Stimulated activated CD8-positive, alpha-beta memory T cell treated with anti-CD3 and anti-CD28 coated beads, Interleukin-2, amount 100 ng/mL, for 1 hour (primary cell): ENCODE measurements at places on chromosomes 16 and 17.

- no peak for DNase-seq
Measured at GRCh38 chr16:23428351-23428750, 24.6 kb downstream of the COG7 start.

GRCh38 chr16:80210787-80211186 lies 330.0 kb upstream of the DYNLRB2 start:
- no peak for DNase-seq

- DNase-seq: no peak
Measured at GRCh38 chr17:61827649-61828395, 35.5 kb downstream of the BRIP1 start.

DNA sequence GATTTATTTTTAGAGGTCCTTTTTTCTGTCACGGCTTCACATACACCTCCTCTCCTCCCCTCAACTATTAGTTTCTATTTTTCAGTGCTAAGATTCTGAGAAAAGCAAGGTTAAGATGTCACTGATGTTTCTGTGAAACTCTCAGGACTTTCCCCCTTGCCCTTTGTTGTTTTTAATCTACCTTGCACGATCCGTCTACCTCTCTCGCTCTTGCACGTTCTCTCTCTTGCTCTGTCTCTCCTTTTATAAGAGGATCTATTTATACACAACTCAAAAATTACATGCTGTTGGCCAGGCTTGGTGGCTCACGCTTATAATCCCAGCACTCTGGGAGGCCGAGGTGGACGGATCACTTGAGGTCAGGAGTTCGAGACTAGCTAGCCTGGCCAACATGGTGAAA lies 43.6 kb downstream of the RPA1 start:
- DNase-seq: no peak

GRCh38 chr17:1360975-1361374 lies 39.0 kb downstream of the YWHAE start:
- DNase-seq: no peak
